ENCODE measurements at places on chromosomes 5 and 9. TPM values are rescaled to one million over a fixed set of nuclear protein-coding genes. Genes with fewer than 3 reads are reported as not detected.

Gene ECM2
- 7.2 TPM for total RNA-seq

Gene PCDHAC1
- total RNA-seq, result under 0.01 TPM

Gene FANCG
- total RNA-seq, result 11.5 TPM

Gene UBE2QL1
- under 0.01 TPM for total RNA-seq

Gene CTNNA1
- 457 TPM for total RNA-seq

Gene TLX3
- total RNA-seq, result not detected

Gene PCDHGB6
- 3.7 TPM for total RNA-seq

Gene GDA
- total RNA-seq, result not detected

Gene CDC20B
- 0.09 TPM for total RNA-seq

All from bronchial smooth muscle cell (primary cell).